HFFc6 (cell line): ENCODE measurements at places on chromosomes 5 and 9. TPM values are rescaled to one million over a fixed set of nuclear protein-coding genes. Genes with fewer than 3 reads are reported as not detected.

SPATA31D4 gene
- not detected in 3 replicates for total RNA-seq

GDNF gene
- 1.5 and 7.2 TPM in 2 replicates for total RNA-seq

MLANA gene
- not detected in 3 replicates for total RNA-seq

MARVELD2 gene
- 0.44 TPM in 1 of 3 replicates, not detected in the others for total RNA-seq
